ENCODE measurements at places on chromosomes 11 and 22.
A peak's percentile ranks its signal among the peaks of the same experiment; 100 is the strongest.

DNA sequence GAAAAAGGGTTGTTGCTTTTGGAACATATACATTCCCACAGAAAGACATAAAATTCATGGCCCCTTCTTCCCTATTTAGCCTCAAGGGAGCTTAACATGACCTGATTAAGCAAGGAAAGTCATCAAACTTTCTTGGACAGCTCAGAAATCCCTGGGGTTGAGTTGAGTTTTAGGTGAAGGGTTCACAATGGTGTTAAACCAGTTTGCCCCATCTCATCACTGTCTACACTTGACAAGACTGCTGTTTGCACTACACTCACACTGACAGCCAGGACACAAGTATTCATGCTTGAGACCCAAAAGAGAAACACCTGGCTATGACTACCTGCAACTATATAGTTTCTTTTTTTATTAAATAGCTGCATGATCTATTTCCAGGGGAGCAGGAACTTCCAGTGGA is 209.8 kb upstream of the TMEM45B start:
- DNase-seq = no peak

GRCh38 chr11:65404210-65404609 is 17.8 kb downstream of the FRMD8 start:
- no peak for DNase-seq

GRCh38 chr22:43234264-43234988 is 47.5 kb upstream of the TTLL12 start:
- no peak for DNase-seq

DNA sequence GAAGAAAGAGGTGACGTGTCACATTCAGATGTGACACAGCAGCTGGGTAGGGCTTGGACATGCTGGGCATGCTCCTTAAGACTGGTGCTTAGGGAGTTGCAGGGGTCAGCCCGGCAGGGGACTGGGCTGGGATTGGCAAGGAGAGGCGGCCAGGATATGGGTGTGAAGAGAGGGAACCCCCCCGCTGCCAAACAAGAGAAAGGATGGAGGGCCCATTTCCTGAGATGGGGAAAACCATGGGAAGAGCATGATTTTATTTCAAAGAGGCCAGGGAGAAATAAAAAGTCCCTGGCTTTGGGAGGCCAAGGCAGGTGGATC is 5.3 kb downstream of the ATF4 start:
- no peak for DNase-seq

GRCh38 chr11:93767018-93767417 is 17.1 kb upstream of the MED17 start:
- no peak for DNase-seq

DNA sequence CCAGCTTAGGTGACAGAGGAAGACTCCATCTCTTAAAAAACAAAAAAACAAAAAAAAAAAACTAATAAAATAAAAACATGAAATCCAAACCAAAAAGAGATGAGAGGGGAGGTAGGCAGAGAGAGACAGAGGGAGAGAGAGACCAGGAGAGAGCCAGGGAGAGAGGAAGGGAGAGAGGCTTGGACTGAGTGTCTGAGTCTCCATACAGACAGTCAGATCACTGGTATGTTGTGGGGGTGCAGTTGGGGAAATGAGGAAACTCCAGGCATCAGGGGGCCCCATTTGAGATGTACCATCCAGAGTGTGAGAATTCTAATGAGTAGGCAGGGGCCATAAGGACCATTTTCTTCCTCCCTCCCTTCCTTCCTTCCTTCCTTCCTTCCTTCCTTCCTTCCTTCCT is 53.1 kb upstream of the SEPTIN5 start:
- DNase-seq = no peak

GRCh38 chr11:43923406-43924111 is 18.9 kb upstream of the C11orf96 start:
- DNase-seq = no peak

- DNase-seq = no peak
Measured at GRCh38 chr11:105389952-105390351, 219.9 kb upstream of the GRIA4 start.

DNA sequence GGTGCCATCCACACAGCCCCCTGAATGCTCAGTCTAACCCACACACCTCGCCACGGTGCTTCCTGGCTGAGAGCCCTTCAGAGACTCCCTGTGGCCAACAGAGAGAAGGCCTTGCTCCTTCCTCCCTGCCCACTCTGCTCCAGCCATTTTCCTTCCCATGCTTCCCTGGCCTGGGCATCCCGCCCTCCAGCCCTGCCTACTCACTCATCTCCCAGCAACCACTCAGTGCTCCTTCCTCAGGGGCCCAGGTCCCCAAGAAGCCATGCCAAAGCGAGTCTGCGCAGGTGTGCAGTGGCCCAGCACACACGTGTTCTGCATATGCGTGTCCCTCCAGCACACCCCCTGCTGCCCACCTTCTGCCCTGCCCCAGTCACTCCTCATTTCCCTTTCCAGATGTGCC is 56.4 kb downstream of the NECTIN1 start:
- DNase-seq = no peak

- DNase-seq = no peak
Measured at GRCh38 chr11:68542617-68543016, 82.1 kb downstream of the PPP6R3 start.

DNA sequence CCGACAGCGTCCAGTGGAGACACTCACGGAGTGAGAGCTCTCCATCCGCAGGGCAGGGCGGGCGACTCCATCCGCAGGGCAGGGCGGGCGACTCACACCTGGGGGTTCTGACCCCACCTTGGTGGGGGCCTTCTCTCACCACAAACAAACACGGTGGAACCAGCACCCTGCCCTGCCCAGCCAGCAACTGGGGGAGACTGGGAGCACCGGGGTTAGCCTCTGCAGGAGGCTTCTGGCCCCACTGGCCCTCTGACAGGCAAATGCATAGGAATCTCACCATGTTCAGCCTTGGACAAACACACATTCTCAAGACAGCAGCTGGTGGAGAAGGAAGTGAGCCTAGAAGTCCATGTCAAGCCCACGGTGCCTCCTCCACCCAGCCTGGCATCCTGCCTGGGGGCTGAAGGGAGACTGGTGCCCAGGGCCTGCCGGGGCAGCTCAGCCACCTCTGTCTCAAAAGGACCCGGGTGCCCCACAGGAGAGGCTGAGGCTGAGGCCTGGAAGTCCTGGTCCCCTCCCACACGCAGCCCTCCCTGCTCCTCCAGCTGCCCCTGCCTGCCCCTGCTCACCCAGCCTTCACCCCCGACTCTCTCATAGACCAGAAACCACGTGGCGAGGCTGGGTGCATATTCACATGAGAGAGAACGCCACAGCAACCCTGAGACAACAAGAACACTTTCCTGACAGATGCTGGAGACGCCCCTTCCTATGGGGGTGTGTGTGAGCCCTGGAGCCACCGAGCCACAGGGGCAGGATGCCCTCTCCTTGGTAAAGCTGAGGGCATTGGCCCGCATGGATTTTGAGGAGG is 98.4 kb upstream of the B3GAT1 start:
- DNase-seq = no peak

DNA sequence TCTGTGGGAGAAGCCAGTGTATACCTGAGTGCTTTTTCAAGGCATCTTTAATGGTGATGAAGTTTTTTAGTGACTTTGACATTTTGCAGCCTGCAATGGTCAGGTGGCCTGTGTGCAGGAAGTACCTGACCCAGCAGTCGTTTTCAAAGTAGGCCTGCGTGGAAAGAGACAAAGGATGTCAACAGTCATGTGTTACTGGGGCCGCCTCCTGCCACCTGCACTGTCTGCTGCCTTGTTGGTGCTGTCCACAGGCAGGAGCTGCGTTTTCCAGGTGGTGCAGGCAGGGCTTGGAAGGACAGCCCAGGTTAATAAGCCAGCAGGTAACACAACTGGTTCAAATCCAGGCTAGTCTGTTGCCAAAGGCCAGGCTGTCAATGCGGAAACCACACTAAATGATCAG is 26.5 kb upstream of the NAP1L4 start:
- DNase-seq = no peak

- peak; percentile 63 for DNase-seq
Measured at GRCh38 chr11:76318744-76319384, 62.1 kb downstream of the THAP12 start.

DNA sequence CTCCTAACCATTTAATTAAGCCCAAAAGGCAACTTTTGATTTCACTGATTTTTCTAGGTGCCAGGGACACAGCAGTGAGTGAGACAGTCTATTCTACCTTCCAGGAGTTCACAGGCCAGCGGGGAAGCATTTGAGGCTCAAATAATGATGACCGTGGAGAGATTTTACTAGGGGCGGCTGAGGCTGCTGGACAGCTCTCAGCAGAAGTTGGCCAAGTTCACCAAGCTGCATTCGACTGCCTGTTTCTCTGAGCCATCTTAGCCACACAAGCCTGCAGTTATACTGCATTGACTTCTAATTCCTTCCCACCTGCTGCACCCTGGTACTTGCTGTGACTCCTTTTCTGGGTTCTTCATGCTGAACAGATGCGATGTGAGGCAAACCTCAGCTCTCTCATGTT is 168.9 kb upstream of the TBCEL start:
- no peak for DNase-seq

DNA sequence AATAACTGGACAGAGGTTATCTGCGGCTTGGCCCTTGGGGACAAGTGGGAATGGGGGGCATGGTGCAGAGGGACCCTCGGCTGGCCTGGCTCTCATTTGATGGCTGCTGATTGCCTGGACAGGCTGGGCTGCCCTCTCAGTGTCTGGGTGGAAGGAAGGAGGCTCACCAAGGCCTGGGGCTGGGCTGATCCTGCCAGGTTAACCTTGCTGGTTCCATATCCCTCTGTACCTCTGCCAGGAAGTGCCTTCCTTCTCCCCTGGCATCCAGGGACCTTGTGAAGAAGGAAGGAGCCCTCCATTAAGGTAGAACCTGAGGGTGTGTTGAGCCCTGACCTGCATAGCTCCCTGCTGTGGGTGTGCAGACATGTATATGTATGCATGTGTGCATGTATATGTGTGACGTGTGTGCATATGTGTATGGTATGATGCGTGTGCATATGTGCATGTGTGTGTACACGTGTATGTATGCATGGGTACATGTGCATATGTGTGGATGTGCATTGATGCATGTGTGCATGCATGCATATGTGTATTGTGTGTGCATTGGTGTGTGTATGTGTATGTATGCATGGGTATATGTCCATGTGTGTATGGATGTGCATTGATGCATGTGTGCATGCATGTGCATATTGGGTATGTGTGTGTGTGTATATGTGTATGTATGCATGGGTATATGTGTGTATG is 433.9 kb downstream of the TBC1D22A start:
- DNase-seq = no peak

- no peak for DNase-seq
Measured at GRCh38 chr11:95108159-95108611, 18.5 kb downstream of the ENDOD1 start.

GRCh38 chr11:113057038-113057437 is 95.8 kb downstream of the NCAM1 start:
- no peak for DNase-seq

DNA sequence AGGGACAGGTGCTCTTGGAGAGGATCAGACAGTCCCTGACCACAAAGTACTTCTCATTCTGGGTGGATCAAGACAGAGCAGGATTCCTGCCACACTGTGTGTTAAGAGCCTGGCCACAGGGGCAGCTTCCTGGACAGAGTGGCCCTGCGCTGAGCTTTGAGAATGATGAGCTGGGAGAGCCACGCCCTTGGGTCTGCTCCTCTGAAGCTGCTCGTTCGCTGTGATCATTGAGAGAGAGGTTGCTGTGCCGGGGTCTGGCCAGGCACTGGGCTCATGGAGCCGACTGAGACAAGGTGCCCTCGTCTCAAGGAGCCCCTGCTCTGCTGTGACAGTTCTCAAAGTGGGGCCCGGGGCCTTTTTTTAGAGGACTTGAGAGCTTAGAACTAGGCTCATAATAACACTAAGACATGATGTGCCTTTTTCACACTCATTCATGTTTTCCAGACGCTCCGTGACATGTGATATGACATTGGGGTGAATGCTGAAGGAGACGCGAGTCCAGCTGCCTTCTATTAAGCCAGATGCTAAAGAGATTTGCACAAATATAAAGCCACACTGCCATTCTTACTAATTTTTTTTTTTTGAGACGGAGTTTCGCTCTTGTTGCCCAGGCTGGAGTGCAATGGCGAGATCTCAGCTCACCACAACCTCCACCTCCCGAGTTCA is 1.6 kb upstream of the MFRP start:
- DNase-seq = no peak

DNA sequence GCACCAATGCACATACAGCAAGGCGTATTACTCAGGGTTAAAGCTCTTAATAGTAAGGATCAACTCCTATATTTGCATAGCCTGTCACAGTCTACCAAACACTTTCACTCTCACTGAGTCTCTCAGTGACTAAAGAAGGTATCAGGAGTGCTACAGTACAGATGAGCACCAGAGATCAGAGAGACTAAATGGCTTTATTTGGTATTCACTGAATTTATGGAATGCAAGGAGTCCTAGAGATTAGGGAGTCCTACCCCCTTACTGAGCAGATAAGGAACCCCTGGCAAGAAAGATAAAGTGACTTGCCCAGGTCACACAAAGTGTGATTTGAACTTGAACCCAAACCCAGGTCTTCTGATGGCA is 396.4 kb upstream of the CCDC90B start:
- no peak for DNase-seq

DNA sequence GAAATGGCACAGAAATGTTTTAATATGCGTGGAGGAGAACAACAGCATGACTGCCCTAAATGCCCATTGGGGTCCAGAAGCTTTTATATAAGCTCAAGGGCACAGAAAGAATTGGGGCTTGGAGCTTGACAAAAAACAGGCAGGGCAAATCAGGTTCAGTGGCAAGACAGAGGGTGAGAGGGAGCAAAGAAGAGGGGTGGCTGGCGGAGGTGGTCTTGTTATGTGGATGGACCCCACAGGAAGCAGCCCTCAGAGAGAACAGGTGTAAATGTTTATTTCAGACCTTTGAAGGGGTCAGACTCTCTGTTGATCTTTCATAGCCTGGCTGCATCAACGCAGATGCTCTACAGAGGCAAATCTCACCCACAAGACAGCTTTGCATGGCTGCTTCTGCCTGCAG is 213.1 kb upstream of the B3GAT1 start:
- no peak for DNase-seq

- DNase-seq = no peak
Measured at GRCh38 chr11:773425-773824, 3.9 kb downstream of the GATD1 start.

- DNase-seq = no peak
Measured at GRCh38 chr11:7533199-7534041, 19.6 kb downstream of the PPFIBP2 start.

GRCh38 chr11:69076129-69076791 is 27.5 kb downstream of the TPCN2 start:
- no peak for DNase-seq

DNA sequence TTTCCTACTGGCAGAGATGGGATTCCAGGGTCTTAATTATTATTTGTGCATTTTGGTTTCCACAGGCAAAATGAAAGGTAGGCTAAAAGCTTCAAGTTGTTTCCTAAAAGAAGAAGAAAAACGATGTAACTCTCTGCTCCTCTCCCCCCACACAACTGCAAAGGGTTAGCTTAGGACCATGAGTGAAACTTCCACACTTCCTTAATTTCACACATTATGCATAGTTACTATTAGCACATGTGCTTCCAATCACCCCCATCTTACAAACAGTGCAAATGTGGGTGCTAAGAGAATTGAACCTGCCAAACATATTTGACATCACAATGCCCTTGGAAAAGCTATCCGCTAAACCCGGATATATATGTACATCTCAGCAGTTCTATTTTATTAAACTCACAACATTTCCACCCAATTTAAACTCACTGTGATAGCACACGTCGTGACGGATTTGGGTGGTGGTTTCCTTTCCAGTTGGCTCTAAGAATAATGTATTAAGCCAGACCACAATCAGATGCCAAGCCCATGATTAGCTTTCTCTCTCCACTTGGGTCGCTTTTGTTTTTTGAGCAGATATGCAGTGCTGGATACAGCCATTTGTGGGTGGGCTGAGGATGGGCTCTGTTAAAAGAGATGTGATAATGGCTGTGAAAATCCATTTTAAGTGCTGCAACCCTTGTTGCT is 245.0 kb upstream of the POU2AF2 start:
- DNase-seq = no peak
